ENCODE measurements at places on chromosomes 6 and 20. TPM values are rescaled to one million over a fixed set of nuclear protein-coding genes. Genes with fewer than 3 reads are reported as not detected.

EPHA7 gene
- total RNA-seq, result not detected

L3MBTL3 gene
- total RNA-seq, result 8.9 TPM

RTN4IP1 gene
- total RNA-seq, result 5.8 TPM

NKAIN4 gene
- total RNA-seq, result not detected

SLC32A1 gene
- not detected for total RNA-seq

ZC2HC1B gene
- 0.26 TPM for total RNA-seq

PCSK2 gene
- total RNA-seq, result not detected
